Heart right ventricle (tissue), 16 donors: ENCODE measurements at places on chromosomes 2 and 18. TPM values are rescaled to one million over a fixed set of nuclear protein-coding genes. Genes with fewer than 3 reads are reported as not detected.

- no peak for DNase-seq
- no peaks in the 10 kb centered on the region for H3K4me1 ChIP-seq
- H3K4me3 ChIP-seq: no peak overlapping the region
- H3K27ac ChIP-seq: no peak overlapping the region
These were observed 216.6 kb downstream of the SS18 start for GRCh38 chr18:25873833-25874232.

DNA sequence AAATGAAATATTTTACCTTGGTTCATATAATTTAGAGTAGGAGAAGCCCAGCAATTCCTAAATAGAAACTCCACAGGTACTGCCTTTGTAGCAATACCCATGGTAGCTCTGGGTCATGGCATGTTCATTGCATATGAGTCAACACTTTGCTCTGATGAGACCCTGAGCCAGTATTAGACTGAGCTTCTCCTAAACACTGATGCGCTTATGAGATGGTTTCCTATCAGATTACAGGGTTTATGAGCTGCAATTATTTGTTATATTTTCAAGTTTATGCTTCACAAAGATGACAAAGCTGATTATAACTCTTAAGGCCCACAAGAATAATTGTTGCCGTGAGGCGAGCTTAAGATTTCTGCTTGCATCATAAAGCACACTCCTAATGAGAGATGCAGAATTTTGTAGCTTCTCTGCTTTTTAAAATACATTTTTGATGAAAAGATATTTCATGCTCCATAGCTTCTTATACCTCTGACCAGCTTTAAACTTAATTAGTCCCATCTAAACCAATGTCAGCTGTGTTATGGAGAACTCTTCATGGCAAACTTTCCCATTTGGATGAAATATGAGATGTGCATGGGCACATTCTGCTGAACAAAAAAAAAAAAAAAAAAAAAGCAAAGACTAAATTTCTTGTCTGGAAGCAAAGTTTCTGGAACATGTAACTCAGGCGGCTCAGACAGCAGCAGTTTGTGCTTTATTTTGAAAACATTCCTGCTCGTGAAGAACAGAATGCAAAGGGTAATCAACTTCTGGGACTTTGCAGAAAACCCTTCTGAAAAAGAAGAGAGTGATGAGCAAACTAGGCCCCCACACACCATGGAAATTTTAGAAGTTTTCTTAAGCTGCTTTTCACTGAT lies 162.6 kb downstream of the KCNE4 start:
- no peak overlapping the region for H3K4me3 ChIP-seq
- H3K27ac ChIP-seq: no peak overlapping the region

GRCh38 chr18:79217979-79218604 lies 148.9 kb downstream of the ATP9B start:
- no peaks in the 10 kb centered on the region for H3K36me3 ChIP-seq
- no peaks in the 10 kb centered on the region for H3K4me1 ChIP-seq
- DNase-seq: no peak
- H3K27me3 ChIP-seq: no peaks in the 10 kb centered on the region
- no peak overlapping the region for H3K4me3 ChIP-seq

- no peak overlapping the region for H3K4me3 ChIP-seq
- H3K4me1 ChIP-seq: peaks cover 25% of the 10 kb centered on the region
- no peak overlapping the region for H3K27ac ChIP-seq
- no peaks in the 10 kb centered on the region for H3K36me3 ChIP-seq
These were observed 67.4 kb downstream of the NAB1 start for GRCh38 chr2:190716176-190716807.

GRCh38 chr2:185202381-185202780 lies 536.2 kb upstream of the FSIP2 start:
- H3K36me3 ChIP-seq: no peaks in the 10 kb centered on the region
- DNase-seq: no peak

GRCh38 chr2:74471332-74472065 lies 981 bp downstream of the MRPL53 start:
- H3K36me3 ChIP-seq: peaks cover 13% of the 10 kb centered on the region
- H3K4me1 ChIP-seq: peaks cover 25% of the 10 kb centered on the region
- no peaks in the 10 kb centered on the region for H3K27me3 ChIP-seq

- H3K27me3 ChIP-seq: peaks cover 7% of the 10 kb centered on the region
- DNase-seq: no peak
- H3K4me1 ChIP-seq: no peaks in the 10 kb centered on the region
- H3K4me3 ChIP-seq: no peak overlapping the region
- H3K36me3 ChIP-seq: no peaks in the 10 kb centered on the region
These were observed 18.5 kb upstream of the STEAP3 start for GRCh38 chr2:119205001-119205706.

DNA sequence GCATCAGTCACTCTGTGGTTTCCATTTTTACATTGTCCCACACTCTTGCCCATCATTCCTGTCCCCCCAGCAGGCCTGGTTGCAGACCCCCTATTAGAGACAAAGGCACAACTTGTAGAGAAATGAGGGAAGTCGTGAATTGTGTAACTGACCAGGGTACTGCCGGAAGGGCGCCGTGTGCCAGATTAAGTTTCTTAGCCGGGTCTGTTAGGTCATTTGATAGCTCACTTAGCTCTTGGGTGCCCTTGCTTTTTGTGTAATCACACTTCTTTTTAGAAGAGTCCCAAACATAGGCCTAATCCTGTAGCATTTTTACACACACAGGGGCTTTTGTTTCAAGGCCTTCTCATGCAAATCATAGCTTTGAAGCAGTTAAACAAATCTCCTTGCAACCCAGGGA lies 87.2 kb downstream of the CTAGE1 start:
- no peak overlapping the region for H3K27ac ChIP-seq
- no peaks in the 10 kb centered on the region for H3K27me3 ChIP-seq
- H3K36me3 ChIP-seq: no peaks in the 10 kb centered on the region
- no peaks in the 10 kb centered on the region for H3K4me1 ChIP-seq
- no peak overlapping the region for H3K4me3 ChIP-seq

GRCh38 chr2:138475277-138475776 lies 26.2 kb upstream of the SPOPL start:
- no peak for DNase-seq
- no peaks in the 10 kb centered on the region for H3K4me1 ChIP-seq
- H3K27me3 ChIP-seq: no peaks in the 10 kb centered on the region

DNA sequence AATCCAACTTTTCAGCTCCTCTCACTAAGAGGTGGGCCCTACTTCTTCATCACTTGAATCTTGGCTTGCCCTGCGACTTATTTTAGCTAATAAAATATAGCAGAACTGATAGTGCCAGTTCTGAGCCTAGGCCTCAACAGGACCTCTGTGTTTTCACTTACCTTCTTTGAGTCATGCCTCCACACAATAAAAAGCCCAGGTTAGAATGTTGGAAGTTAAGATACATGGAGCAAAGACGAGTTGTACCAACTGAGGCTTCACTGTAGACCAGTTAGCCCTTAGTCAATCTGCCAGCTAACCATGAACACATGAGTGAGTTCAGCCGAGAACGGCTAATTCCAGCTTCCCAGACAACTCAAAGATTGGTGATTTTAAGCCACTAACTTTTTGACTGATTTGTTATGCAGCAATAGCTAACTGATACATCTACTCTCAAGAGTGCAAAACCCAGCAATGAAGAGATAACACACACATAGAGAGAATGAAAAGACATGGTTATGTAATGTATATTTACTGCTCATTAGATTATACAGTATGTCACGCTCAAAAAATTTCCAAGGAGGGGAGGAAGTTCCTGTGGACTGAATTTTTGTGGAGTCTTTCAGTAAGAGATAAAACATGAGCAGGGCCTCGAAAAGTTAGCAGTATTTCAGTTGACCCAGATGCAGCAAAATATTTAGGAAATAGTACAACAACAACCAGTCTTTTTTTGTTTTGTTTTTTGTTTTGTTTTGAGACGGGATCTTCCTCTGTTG lies 181.1 kb downstream of the MYCN start:
- no peaks in the 10 kb centered on the region for H3K4me1 ChIP-seq
- DNase-seq: no peak
- H3K27me3 ChIP-seq: no peaks in the 10 kb centered on the region

DNA sequence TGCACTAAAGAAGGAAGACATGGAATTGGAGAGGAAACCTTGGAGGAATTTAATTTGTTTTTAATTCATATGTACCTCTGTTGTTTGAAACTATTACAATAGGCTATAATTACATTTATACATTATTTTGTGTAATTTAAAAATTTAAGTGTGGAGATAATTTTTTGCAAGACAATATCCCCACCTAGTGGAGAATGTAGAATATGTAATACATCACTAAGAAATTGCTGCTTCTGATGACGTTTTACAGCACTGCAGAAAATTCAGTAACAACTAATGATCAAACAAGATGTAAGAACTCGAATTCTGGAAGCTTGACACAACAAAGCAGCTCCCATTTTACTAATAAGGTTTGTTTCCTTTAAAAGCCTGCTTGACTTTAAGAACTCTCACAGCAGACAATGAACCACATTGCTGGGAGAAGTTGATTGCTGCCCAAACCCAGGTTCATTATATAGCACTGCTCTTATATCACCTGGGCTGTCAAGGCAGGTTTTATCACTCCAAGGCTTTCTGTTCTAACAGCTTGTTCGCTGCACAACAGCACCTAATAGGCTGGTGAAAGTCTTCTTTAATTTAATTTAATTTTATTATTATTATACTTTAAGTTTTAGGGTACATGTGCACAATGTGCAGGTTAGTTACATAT lies 53.4 kb downstream of the THADA start:
- no peaks in the 10 kb centered on the region for H3K4me1 ChIP-seq
- DNase-seq: no peak
- H3K27me3 ChIP-seq: no peaks in the 10 kb centered on the region
- H3K27ac ChIP-seq: no peak overlapping the region
- H3K36me3 ChIP-seq: peaks cover 5% of the 10 kb centered on the region

DNA sequence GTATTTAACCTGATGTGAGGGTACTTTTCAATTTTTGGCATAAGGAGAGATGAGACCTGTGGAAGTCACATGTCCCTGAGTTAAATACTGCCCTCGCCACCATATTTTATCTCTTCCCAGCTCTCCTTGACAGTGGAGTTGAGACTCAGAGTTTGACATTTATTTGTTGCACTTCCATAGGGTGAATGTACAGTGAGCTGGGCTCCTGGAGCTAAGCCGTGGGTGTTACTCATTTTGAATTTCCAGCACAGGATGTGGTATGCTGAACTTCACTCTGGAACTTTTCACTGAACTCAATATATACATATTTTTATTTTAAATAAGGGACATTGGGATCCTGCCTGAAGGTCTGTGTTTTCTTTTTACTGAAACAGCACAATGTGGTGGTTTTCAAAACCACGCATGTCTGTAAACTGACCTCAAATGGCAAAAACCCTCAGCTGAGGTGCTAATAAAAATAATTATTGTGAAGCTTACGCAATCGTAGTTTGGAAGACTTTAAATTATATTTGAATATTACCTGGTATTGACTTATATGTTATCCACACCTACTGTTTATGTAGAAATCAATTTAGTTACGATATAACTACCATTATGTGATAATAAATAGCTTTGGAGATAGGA lies 12.1 kb downstream of the RNF144A start:
- H3K27ac ChIP-seq: no peak overlapping the region
- H3K4me1 ChIP-seq: peaks cover 67% of the 10 kb centered on the region
- DNase-seq: no peak
- no peak overlapping the region for H3K4me3 ChIP-seq
- H3K36me3 ChIP-seq: no peaks in the 10 kb centered on the region
- no peaks in the 10 kb centered on the region for H3K27me3 ChIP-seq

DNA sequence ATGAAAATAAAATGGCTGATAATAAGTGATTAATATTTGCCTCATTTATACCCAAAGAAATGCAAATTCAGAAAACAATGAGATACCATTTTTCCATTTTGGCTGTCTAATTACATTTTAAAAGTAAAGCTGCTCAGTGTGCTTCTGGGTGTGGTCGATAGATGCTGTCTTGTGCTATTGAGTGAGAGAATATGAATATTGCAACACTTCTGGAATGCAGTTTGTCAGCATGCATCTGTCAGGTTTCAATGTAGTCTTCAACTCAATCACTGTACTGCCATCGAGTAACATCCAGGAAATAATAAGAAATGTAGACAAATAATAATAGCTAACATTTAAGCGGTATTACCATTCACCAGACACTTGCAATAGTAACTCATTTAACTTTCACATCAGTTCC lies 3.9 kb downstream of the IL18R1 start:
- H3K4me1 ChIP-seq: peaks cover 5% of the 10 kb centered on the region
- peaks cover 14% of the 10 kb centered on the region for H3K36me3 ChIP-seq
- H3K27me3 ChIP-seq: no peaks in the 10 kb centered on the region
- H3K4me3 ChIP-seq: no peak overlapping the region
- DNase-seq: no peak
- H3K27ac ChIP-seq: no peak overlapping the region

- H3K27me3 ChIP-seq: no peaks in the 10 kb centered on the region
- no peak overlapping the region for H3K4me3 ChIP-seq
- H3K4me1 ChIP-seq: no peaks in the 10 kb centered on the region
- DNase-seq: no peak
- H3K36me3 ChIP-seq: peaks cover 10% of the 10 kb centered on the region
These were observed 61.1 kb downstream of the HK2 start for GRCh38 chr2:74895001-74895400.

GRCh38 chr18:417495-417894 lies 83.0 kb downstream of the COLEC12 start:
- H3K27me3 ChIP-seq: no peaks in the 10 kb centered on the region
- no peak overlapping the region for H3K4me3 ChIP-seq
- H3K27ac ChIP-seq: no peak overlapping the region
- H3K4me1 ChIP-seq: peaks cover 34% of the 10 kb centered on the region
- no peaks in the 10 kb centered on the region for H3K36me3 ChIP-seq

- no peak overlapping the region for H3K4me3 ChIP-seq
- H3K27ac ChIP-seq: no peak overlapping the region
- H3K36me3 ChIP-seq: no peaks in the 10 kb centered on the region
- H3K27me3 ChIP-seq: peaks cover 6% of the 10 kb centered on the region
These were observed 23.0 kb downstream of the COPS9 start for GRCh38 chr2:240112914-240113690.

GRCh38 chr2:108701806-108702205 lies 17.5 kb upstream of the RANBP2 start:
- no peaks in the 10 kb centered on the region for H3K4me1 ChIP-seq
- no peaks in the 10 kb centered on the region for H3K27me3 ChIP-seq
- no peak overlapping the region for H3K4me3 ChIP-seq
- H3K27ac ChIP-seq: no peak overlapping the region

DCC gene
- not detected for total RNA-seq

SLC38A11 gene
- 0.11 TPM for total RNA-seq

KLHL14 gene
- 0.04 TPM for total RNA-seq

CCDC74A gene
- total RNA-seq: 0.32 TPM

ACMSD gene
- total RNA-seq: not detected

FRZB gene
- 3.9 TPM for total RNA-seq

PRKAG3 gene
- total RNA-seq: not detected

NYAP2 gene
- 0.04 TPM for total RNA-seq

SEC11C gene
- total RNA-seq: 30.0 TPM

KCNG3 gene
- not detected for total RNA-seq

RAPGEF4 gene
- total RNA-seq: 6.0 TPM

WNT6 gene
- 0.61 TPM for total RNA-seq

MYL12B gene
- total RNA-seq: 241 TPM

SAG gene
- not detected for total RNA-seq

ABCG8 gene
- total RNA-seq: not detected

PLEKHH2 gene
- total RNA-seq: 3.1 TPM
